ENCODE measurements at places on chromosomes 5 and 9.

DNA sequence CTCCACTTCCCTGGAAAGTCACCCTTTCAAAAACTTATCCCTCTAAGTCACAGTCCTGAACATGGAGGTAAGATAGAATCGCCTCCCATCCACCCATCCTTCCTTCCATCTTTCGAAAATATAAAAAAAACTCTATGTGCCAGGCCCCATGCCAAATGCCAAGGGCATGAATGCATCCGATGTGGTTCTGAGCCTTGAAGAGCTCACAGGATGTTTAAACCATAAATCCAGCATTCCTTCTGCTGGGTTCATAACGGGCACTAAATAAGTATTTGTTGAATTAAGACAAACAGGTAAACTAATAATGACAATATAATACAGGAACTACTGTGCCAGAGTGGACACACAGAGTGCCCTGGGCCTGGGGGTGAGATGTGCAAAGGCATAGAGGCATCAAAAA is 147.3 kb downstream of the TTLL11 start:
- no peak for DNase-seq

GRCh38 chr9:85600675-85601263 is 141.0 kb downstream of the AGTPBP1 start:
- DNase-seq = no peak

- no peak for DNase-seq
Observed at GRCh38 chr5:123875561-123876275, 363.7 kb downstream of the CSNK1G3 start.

DNA sequence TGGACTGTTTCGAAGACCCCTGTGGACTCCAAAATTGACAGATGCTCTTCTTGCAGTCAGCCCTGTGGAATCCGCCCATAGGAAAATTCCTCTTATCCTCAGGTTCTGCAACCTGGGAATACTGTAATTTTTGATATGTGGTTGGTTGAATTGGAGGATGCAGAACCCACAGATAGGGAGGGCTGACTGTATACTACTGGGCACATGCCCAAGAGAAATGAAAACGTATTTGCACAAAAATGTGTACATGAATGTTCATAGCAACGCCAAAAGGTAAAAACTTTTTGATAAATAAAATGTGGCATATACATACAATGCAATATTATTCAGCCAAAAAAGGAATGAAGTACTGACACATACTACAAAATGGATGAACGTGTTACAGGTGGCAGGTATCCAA is 1.9 kb upstream of the SNAPC3 start:
- DNase-seq = no peak
